ENCODE measurements at places on chromosomes 6 and 20.

GRCh38 chr6:144150710-144151657 lies 667 bp downstream of the STX11 start:
- no peak for DNase-seq

- no peak for DNase-seq
Measured at GRCh38 chr6:6685249-6686040, 96.9 kb downstream of the LY86 start.

- DNase-seq: no peak
Measured at GRCh38 chr6:40674170-40674569, 87.0 kb upstream of the LRFN2 start.

GRCh38 chr6:118724211-118724610 lies 72.8 kb upstream of the CEP85L start:
- no peak for DNase-seq

DNA sequence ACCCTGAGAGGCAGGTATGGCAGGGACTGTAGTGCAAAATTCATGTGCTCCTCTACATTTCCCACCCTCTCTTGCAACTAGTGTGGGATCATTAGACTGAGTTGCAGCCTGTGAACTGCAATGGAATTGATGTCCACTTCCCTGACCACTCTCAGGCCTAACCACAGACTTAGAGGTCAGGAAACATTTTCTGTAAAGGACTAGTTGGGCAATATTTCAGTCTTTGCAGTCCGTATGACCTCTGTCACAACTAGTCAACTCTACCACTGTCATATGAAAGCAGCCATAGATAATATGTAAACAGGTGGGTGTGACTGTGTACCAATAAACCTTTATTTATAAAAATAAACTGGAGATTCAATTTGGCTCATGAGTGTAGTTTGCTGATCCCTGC lies 134.4 kb upstream of the TOP1 start:
- DNase-seq: no peak

DNA sequence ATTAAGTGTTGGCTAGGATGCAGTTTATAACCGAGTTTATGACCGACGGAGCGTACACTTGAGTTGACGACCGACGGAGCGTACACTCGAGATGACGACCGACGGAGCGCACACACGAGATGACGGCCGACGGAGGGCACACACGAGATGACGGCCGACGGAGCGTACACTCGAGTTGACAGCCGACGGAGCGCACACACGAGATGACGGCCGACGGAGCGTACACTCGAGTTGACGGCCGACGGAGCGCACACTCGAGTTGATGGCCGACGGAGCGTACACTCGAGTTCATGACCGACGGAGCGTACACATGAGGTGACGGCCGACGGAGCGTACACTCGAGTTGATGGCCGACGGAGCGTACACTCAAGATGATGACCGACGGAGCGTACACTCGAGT lies 119.8 kb downstream of the HUS1B start:
- no peak for DNase-seq

- DNase-seq: peak; percentile 11
Measured at GRCh38 chr20:24477831-24478547, 8.6 kb downstream of the SYNDIG1 start.

GRCh38 chr6:2534406-2535042 lies 216.2 kb downstream of the MYLK4 start:
- no peak for DNase-seq

Data from sigmoid colon (tissue), 7 donors.